ENCODE measurements at places on chromosomes 11 and 22. TPM values are rescaled to one million over a fixed set of nuclear protein-coding genes. Genes with fewer than 3 reads are reported as not detected.
A peak's percentile ranks its signal among the peaks of the same experiment; 100 is the strongest.

DNA sequence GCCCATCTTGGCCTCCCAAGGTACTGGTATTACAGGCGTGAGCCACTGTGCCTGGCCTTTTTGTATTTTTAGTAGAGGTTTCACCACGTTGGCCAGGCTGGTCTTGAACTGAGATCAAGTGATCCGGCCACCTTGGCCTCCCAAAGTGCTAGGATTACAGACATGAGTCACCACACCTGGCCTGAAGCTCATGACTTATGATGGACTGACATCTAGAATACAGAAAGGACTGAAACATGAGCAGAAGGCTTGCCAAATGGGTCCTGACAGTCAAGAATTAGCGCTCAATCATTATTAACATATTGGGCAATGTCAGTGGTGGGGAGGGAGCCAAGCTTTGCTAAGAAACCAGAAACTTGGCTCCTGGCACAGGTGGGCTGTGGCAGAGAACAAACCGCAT, 5.0 kb downstream of the FADS1 start:
- H3K4me3 ChIP-seq, result no peak overlapping the region
- H3K27me3 ChIP-seq, result no peaks in the 10 kb centered on the region
- no peak for DNase-seq
- peak overlapping the region; percentile 23 for H3K27ac ChIP-seq
- peaks cover 53% of the 10 kb centered on the region for H3K36me3 ChIP-seq
- H3K4me1 ChIP-seq, result peaks cover 29% of the 10 kb centered on the region

GRCh38 chr11:99645934-99646333, 625.2 kb downstream of the CNTN5 start:
- H3K27ac ChIP-seq, result no peak overlapping the region
- no peaks in the 10 kb centered on the region for H3K27me3 ChIP-seq
- H3K4me3 ChIP-seq, result no peak overlapping the region
- H3K36me3 ChIP-seq, result no peaks in the 10 kb centered on the region

DNA sequence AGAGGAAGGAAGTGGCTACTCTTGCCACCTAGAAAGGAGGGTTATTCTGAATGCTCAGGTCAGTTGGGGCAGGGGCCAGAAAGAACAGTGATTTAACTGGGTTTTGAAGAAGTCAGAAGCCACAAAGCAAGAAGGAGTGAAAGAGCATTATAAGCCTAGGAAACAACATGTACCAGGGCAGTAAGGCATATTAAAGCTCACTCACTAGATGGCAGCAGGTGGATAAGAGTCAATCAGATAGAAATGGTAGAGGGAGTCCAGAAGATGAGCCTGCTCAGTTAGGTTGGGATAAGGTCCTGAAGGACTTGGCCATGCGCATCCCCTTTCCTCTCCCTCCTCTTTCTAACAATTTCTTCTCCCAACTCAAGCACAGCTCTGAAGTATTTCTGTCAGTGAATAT, 22.0 kb upstream of the PATE1 start:
- peaks cover 11% of the 10 kb centered on the region for H3K27me3 ChIP-seq
- no peak overlapping the region for H3K4me3 ChIP-seq
- H3K4me1 ChIP-seq, result no peaks in the 10 kb centered on the region
- H3K27ac ChIP-seq, result no peak overlapping the region
- H3K36me3 ChIP-seq, result no peaks in the 10 kb centered on the region

- H3K36me3 ChIP-seq, result no peaks in the 10 kb centered on the region
- no peak overlapping the region for H3K27ac ChIP-seq
Measured at GRCh38 chr11:93169950-93170561, 27.7 kb downstream of the SLC36A4 start.

DNA sequence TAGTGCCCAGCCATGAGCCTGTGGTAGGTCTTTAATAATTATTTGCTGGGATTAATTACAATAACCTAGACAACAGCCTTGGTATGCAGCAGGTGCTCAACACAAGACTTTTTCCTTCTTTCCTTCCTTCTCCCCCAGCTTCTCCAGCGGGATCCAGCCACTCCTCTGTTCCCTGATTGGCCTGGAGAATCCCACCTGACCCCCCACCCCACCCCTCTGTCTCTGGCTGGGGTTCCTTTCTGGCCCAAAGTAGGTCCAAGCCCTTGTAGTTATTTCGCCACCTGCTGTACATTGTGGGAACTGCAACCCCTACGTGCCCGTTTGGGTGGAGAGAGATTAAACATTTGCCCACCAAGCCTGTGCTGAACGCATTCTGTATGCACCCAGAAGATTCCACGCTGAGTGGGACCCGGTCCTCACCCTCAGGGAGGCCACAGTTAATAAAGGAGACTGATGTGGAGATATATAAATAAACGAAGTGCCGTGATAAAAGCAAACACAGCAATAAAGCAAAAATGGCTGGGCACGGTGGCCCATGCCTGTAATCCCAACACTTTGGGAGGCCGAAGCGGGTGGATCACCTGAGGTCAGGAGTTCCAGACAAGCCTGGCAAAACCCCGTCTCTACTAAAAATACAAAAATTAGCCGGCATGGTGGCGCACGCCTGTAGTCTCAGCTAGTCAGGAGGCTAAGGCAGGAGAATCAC, 32.1 kb upstream of the DGKZ start:
- H3K27ac ChIP-seq, result no peak overlapping the region
- H3K27me3 ChIP-seq, result no peaks in the 10 kb centered on the region
- DNase-seq, result peak; percentile 54
- no peaks in the 10 kb centered on the region for H3K36me3 ChIP-seq
- H3K4me3 ChIP-seq, result no peak overlapping the region
- H3K4me1 ChIP-seq, result peaks cover 26% of the 10 kb centered on the region

GRCh38 chr22:20446383-20446970, 8.9 kb upstream of the SCARF2 start:
- H3K4me1 ChIP-seq, result no peaks in the 10 kb centered on the region
- no peak for DNase-seq
- H3K27ac ChIP-seq, result no peak overlapping the region
- no peak overlapping the region for H3K4me3 ChIP-seq

DNA sequence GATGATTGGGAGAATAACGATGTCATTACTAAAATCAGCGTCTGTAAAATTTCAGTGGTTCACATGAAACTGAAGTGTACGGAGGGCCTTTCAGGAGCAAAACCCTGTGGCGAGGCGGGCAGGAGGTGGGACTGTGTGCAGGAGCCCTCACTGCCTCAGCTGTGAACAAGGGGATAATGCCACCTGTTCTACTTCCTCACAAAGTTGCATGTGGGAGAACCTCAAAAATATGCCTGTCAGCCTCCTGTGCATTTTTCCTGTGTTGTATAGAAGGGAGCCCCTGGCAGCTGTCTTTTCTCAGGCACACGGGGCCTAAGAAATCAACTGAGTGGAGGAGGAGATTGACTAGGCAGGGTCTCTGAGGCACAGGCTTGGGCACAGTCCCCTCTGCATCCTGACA, 43.0 kb upstream of the MYO18B start:
- no peak overlapping the region for H3K4me3 ChIP-seq
- DNase-seq, result no peak
- H3K36me3 ChIP-seq, result peaks cover 36% of the 10 kb centered on the region
- H3K27me3 ChIP-seq, result no peaks in the 10 kb centered on the region
- H3K4me1 ChIP-seq, result peaks cover 42% of the 10 kb centered on the region

- no peak overlapping the region for H3K27ac ChIP-seq
- H3K27me3 ChIP-seq, result peaks cover 6% of the 10 kb centered on the region
- H3K4me1 ChIP-seq, result peaks cover 9% of the 10 kb centered on the region
Measured at GRCh38 chr11:63762654-63763495, 5.7 kb downstream of the ZFTA start.

- no peaks in the 10 kb centered on the region for H3K27me3 ChIP-seq
- no peaks in the 10 kb centered on the region for H3K36me3 ChIP-seq
- no peak overlapping the region for H3K4me3 ChIP-seq
- DNase-seq, result no peak
Measured at GRCh38 chr11:66861038-66861773, 4.3 kb downstream of the LRFN4 start.

DNA sequence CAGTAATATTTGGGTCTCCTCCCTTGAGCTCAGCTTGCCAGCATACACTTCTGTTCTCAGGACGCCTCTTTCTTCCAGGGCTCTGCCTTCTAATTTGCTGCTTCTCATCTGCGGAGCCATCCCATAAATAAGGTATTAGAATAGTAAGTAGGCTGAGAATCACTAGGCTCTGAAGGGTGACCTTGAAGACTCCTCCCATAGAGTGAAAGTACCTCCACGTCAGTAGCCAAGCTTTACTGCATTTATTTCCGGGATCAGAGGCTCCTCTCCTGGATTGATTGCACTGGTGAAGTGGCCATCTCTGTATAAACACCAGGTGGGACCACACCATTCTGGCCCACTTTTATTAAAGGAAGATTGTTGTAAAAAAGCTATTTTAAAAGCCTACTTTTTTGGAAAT, 315.5 kb downstream of the FAT3 start:
- no peak overlapping the region for H3K27ac ChIP-seq
- H3K4me3 ChIP-seq, result no peak overlapping the region
- H3K4me1 ChIP-seq, result no peaks in the 10 kb centered on the region
- H3K27me3 ChIP-seq, result no peaks in the 10 kb centered on the region
- H3K36me3 ChIP-seq, result no peaks in the 10 kb centered on the region

GRCh38 chr11:129974237-129974636, 28.4 kb downstream of the PRDM10 start:
- H3K27ac ChIP-seq, result no peak overlapping the region
- H3K4me1 ChIP-seq, result no peaks in the 10 kb centered on the region
- no peak overlapping the region for H3K4me3 ChIP-seq
- no peaks in the 10 kb centered on the region for H3K27me3 ChIP-seq

DNA sequence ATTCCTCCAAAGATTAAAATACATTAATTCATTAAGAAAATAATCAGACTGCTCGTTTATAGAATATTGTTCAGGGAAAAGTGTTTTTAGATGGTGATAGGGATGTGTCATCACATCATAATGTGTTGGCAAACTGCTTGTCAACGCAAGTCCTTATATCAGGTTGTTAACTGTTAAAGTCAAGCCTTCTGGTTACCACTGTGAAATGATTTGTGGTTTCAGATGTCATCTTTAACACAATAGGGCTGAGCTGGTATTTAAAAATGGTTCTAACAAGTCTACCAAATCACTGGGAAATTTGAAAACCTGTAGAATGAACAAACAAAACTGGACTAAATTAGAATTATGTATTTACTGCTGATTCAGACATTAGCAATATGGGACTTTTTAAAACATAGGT, 2.4 kb upstream of the MMP13 start:
- DNase-seq, result no peak
- no peak overlapping the region for H3K4me3 ChIP-seq
- no peak overlapping the region for H3K27ac ChIP-seq

GRCh38 chr11:92837595-92837994, 131.9 kb upstream of the MTNR1B start:
- no peak overlapping the region for H3K4me3 ChIP-seq
- H3K36me3 ChIP-seq, result no peaks in the 10 kb centered on the region
- DNase-seq, result no peak
- H3K27ac ChIP-seq, result no peak overlapping the region
- no peaks in the 10 kb centered on the region for H3K27me3 ChIP-seq

GRCh38 chr22:29388759-29389090, 355 bp upstream of the AP1B1 start:
- peak overlapping the region; percentile 93 for H3K4me3 ChIP-seq
- peak overlapping the region; percentile 86 for H3K27ac ChIP-seq
- H3K36me3 ChIP-seq, result peaks cover 14% of the 10 kb centered on the region
- DNase-seq, result no peak

DNA sequence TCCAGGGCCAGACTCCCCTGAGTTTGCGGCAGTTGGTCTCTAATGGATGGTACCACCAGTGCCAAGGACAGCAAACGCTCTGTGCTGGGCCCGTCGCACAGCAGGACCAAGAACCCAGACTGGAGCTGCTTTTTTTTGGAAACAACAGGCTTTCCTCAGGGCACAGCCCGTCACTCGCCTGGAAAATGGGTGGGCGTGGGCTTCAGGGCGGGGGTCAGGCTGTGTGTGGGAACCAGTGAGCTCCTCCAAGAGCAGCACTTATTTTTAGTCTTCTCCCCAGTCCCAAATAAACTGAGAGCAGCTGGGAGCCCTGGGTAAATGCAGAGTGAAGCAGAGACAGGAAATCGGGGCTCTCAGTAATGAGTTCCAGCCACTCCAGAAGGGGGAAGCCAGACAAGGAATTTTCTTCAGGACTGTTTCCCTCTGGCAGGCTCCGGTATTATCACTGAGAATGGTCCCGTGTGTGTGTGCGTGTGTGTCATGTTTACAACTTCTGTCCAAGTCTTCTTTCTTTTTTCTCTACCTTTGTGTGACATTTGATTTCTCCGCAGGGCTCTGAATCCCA, 63.0 kb downstream of the PPFIBP2 start:
- H3K4me3 ChIP-seq, result no peak overlapping the region
- no peak overlapping the region for H3K27ac ChIP-seq
- no peak for DNase-seq
- peaks cover 18% of the 10 kb centered on the region for H3K27me3 ChIP-seq
- no peaks in the 10 kb centered on the region for H3K36me3 ChIP-seq
- H3K4me1 ChIP-seq, result peaks cover 22% of the 10 kb centered on the region

- H3K36me3 ChIP-seq, result no peaks in the 10 kb centered on the region
- H3K4me1 ChIP-seq, result no peaks in the 10 kb centered on the region
- no peak overlapping the region for H3K27ac ChIP-seq
- DNase-seq, result no peak
Measured at GRCh38 chr11:37026326-37026725, 428.3 kb upstream of the RAG2 start.

DNA sequence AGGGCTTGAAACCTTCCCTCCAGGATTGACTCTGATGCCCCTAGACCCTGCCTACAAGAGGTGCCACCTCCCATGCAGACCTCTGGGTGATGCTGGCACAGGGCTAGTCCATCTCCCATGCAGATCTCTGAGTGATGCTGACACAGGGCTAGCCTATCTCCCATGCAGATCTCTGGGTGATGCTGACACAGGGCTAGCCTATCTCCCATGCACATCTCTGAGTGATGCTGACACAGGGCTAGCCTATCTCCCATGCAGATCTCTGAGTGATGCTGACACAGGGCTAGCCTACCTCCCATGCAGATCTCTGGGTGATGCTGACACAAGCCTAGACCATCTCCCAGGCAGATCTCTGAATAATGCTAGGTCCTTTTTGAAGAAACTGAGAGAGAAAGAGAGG, 321.7 kb downstream of the NTM start:
- no peaks in the 10 kb centered on the region for H3K4me1 ChIP-seq
- H3K27me3 ChIP-seq, result peaks cover 8% of the 10 kb centered on the region
- H3K36me3 ChIP-seq, result no peaks in the 10 kb centered on the region
- H3K4me3 ChIP-seq, result no peak overlapping the region
- no peak for DNase-seq

Gene FBLN1
- total RNA-seq, result not detected

Gene DDTL
- total RNA-seq, result 4.7 TPM

Gene SYT9
- not detected for total RNA-seq

Gene TREH
- not detected for total RNA-seq

Gene C11orf86
- total RNA-seq, result not detected

Gene MYBPC3
- total RNA-seq, result not detected

Gene RIC3
- total RNA-seq, result 4.7 TPM

Gene LMO1
- not detected for total RNA-seq

Gene P4HA3
- not detected for total RNA-seq

Gene OR5J2
- total RNA-seq, result not detected

Gene CHST1
- 0.23 TPM for total RNA-seq

Gene CCDC82
- total RNA-seq, result 29.9 TPM

Gene ARSA
- total RNA-seq, result 26.2 TPM
